Cerebellar nuclear complex (tissue), 1 donor: ENCODE measurements at places on chromosomes 7 and 10.

DNA sequence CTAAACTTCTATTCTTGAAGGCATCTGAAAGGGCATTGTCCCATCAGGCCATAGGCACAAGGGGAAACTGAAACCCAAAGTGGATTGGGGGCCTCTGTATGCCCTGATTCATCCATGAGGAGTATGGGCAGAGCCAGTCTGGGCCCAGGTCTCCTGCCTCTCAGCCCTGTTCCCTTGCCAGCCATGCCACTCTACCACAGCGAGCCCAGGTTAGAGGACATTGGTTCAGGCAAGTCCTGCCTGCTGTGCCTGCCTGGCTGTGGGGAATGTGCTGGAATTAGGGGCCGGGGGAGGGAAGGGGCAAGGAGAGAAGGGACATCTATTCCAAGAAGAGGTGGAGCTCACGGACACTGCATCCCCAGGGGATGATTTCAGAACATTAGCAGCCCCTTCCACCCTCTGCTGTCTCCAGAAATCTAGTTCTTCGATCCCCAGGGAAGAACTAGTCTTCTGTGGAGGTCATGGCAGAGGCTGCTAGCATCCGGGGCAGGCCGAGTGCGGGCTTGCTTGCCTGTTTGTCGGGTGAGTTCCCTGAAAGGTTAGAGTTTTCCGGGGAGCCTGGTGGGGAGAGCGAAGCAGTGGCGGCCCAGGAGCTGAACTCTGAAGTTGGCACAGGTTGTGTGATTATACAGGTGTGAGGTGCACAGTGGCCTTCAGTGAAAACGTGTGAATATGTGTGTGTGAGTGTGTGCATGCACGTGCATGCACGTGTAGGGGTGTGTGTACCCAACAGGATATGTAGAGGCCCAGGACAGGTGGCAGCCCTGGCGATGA, 37.8 kb downstream of the TBATA start:
- no peak for DNase-seq

DNA sequence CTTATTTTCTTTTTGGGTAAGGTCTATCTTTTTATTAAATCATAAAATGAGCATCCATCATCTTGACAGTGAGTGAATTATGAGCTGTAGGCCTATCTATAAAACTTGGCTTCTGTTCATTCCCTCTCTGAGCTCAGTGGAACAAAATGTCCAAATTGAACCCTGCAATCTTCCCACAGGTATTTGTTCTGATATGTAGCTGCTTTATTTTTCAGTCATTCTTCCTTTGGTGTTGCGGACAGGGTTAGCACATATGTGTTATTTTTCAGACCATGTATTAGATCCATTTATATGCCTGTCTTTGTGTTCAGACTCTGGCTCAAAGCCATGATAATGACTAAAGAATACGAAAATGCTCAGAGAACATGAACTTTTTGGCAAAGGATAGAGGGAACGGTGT, 201.6 kb upstream of the KIAA1217 start:
- no peak for DNase-seq

DNA sequence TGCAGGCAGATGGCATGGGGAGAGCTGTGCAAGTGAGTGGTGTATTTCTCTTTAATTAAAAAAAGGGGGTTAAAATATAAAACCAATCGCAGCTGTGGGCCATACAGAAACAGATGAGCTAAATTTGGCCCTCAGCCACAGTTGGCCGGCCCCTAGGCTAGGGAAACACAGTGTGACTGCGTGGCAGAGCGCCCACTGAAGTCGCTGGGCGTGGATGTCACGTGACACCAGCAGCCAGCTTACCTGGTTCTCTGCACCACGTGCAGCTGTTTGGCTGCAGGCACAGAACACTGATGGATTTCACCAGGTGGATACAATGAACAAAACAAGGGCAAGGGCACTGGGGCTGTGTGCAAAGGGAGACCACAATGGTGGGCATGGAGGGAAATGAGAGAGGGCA, 119.3 kb upstream of the ZNF746 start:
- DNase-seq, result no peak

- no peak for DNase-seq
Measured at GRCh38 chr7:25868509-25868908, 283.5 kb upstream of the NFE2L3 start.

GRCh38 chr10:58919927-58920654, 256.4 kb upstream of the PHYHIPL start:
- no peak for DNase-seq

DNA sequence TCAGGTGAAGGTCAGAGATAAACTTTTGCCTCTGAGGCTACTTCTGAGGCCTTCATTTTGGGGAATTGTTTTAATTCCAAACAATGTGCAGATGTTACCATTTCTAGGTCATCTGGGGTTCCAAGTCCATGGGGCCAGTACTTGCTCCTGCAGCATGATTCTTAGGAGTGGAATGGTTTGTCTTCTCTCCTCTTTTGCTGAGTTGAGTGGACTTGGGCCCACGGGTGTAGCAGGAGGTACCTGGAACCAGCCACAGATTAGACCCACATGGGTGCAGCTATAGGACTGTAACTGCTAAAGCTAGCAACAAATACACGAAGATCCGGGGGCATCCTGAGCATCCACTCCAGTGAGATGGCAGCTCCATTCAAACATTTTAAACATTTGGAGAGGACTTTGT, 41.6 kb downstream of the WIPF3 start:
- no peak for DNase-seq

- no peak for DNase-seq
Measured at GRCh38 chr7:27204851-27205322, 5.0 kb upstream of the HOXA13 start.

GRCh38 chr7:36301914-36302771, 87.5 kb upstream of the ANLN start:
- DNase-seq, result no peak

DNA sequence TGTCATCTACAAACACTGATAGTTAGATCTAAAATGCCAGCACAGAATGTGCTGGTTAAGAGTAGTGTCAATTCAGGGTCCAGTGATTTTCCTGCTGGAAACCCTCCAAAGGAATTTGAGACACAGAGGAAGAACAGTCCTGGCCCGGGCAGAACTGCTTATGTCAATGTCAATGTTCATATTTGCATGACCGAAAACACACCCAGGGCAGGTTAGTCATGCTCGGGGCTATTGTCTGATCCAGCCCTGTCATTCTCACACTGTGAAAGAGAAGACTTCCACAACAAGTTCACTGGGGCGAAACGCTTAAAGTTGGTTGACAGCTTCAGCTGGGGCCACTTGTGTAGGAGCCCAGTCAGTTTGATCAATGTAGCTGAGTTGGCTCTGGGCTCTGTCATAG, 139.3 kb downstream of the C1GALT1 start:
- no peak for DNase-seq

DNA sequence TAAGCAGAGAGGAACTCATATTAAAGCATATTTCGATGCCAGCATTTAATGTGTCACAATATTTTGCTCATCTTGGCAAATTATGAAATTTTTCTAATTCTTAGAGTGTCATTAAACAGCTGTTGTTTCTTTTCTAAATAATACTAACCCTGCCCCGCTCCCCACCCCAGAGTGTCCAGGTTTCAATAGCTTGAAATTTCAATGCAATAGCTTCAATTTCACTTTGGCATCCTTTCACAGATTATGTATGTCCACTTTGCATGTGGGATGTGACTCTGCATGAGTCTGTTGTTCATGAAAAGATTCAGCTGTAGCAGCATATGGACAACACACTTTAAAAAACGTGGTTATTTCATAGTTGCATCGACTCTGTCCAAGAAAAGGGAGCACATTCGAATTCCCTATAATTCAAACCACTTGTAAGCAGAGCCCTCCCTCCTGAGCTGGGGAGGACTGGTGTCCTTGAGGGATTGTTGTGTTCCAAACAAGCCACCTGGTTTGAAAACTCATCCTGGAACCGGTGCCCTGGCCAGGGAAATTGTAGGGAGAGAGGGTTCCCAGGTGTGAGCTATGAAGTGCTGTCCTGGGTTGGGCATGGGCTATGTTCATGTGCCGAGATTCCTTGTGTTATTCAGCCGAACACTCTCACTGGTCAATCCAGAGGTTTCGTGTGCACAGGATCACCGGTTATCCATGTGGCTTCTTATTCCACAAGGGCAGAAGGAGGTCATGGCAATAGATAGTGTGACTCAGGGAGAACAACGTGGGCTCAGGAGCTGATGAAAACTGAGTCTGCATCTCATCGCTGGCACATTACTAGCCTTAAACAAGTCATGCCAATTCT, 64.6 kb upstream of the CREB5 start:
- DNase-seq, result no peak

DNA sequence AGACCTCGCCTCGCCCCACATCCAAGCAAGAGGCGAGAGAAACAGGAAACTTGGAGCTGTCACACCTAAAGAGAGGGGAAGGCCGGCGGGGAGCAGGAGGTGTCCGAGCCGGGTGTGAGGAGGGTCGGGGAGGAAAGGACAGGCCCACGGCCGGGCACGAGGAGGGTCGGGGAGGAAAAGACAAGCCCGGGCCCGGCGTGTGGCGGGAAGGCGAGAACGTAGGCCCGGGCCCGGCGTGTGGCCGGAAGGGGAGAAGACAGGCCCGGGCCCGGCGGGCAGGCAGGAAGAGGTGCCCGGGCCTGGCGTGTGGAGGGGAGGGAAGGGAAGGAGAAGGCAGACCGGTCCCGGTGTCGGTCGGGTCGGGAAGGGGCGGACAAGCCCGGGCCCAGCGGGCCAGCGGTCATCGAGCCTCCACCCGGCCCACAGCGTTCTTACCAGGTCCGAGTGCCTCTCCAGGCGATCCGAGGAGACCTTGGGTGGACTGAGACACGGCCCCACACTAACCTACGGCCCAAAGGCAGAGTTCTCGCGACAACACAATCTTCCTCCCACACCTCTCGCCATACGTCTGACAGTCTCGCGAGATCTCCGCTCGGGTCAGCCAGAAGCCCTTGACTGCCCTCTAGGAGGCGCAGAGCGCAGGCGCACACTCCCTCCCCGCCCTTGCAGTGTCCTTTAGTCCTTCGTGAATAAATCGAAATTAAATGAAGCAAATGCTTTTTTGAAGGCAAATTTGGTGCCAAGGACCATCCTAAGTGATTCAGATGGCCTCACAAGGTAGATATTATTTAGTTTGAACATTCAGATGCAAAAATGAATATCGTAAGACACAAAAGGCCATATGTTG, at the start of gene NCOA4:
Gene NCOA4, minus strand, starts transcription at position 533 of the 847 bp plus-strand sequence. CDS start 13,943 bp downstream, outside the sequence.
- peak; percentile 77 for DNase-seq

DNA sequence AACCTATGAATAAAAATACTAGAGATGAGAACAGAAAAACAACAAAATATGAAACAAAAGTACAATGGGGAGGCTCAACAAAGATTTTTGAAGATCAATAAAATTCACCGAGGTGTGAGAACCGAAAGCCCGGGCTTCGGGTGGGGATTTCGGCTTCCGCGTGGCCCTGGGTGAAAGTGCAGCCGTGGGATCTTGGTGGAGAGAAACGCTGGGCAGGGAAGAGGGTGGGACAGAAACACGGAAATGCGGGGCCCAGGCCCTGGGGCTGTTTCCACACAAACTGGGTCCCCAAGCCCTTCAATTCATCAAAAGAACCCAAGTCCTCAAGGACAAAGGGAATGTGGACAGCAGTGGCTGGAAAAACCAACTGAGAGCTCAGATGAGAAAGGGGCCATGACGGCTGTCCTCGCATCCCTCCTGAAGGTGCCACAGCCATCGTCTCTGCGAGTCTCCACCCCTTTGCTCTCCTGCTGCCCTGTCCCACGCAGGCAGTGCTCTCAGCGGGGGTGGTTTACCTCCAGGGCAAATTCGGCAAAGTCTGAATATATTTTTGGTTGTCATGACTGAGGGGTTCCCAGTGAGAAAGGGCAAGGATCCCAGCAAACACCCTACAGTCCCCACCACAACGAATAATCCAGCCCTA, 19.7 kb downstream of the FOXL3 start:
- DNase-seq, result no peak

DNA sequence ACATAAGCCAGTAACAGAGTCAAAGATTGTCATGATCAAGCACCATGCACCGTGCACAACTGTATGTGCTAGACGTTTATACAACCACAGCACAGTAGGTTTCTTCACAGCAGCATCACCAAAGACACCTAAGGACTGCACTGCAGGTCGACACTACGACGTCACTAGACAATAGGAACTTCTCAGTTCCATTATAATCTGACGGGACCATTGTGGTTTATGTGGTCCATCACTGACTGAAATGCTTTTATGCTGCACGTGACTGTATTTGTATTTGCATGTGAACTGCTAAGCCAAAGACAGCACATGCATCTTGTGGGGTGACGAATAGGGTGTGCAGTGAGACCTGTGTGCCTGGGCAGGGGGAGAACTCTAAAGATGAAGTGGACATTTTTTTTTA, 164.9 kb downstream of the PARD3 start:
- DNase-seq, result no peak

GRCh38 chr10:16186564-16186963, 250.2 kb upstream of the PTER start:
- DNase-seq, result no peak

DNA sequence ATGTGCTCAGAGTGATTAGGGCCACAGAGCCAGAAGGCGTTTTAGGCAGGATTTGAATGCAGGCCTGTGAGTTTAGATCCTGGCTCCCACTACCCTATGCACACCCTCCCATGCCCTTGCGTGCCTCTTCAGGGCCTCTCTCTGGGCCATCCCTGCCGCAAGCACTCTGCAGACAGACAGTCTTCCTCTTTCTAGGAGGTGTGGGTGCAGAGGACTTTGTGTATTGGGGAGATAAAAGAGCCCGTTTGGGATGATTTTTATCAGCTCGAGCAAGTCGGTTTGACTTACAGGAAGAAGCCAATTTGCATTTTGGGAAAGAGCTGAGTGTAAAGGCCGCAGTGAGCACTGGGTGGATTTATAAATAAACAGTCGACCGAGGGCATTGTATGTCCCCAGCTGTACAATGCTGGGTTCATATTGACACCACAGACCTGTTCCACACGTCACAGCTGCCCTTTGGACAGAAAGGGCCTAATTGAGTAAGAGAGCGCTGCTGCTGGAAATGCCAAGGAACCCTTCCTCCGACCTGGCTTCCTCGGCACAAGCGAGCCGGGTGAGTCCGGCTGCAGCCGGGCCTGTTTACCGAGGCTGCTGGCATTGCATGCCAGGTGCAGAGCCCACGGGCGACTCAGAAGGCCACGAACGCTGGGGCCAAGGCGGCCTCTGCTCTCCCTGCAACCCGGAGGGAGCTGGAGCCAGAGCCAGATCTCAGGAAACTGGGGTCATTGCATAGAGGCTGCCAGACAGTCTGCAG, 25.1 kb downstream of the ZMIZ1 start:
- DNase-seq, result no peak

GRCh38 chr7:17871815-17872533, 68.3 kb downstream of the SNX13 start:
- DNase-seq, result no peak

DNA sequence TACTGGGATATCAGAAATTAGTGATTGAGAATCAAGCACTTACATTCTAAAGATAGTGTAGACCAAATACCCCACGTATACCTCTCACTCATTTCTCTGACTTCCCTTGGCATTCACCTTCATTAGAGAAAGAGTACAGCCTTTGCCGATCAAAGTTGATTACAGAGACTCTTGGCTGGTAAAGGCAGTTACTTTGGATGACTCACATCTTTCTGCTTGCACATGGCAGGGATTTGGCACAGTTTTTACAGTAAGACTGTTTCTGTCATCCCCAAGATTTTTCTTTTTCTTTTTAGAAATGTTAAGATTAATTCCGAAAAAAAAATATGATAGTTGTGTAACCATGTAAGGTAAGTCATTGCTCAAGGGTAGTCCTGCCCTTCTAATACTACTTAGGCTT, 143.0 kb downstream of the TSPAN12 start:
- no peak for DNase-seq

- no peak for DNase-seq
Measured at GRCh38 chr10:13117841-13118783, 18.1 kb downstream of the OPTN start.

GRCh38 chr7:142838461-142839213, 16.2 kb upstream of the EPHB6 start:
- no peak for DNase-seq
